Stimulated activated CD4-positive, alpha-beta T cell treated with anti-CD3 and anti-CD28 coated beads, Interleukin-1b, Interleukin-23, amount 100 ng/mL, for 4 hours (primary cell): ENCODE measurements at places on chromosomes 1 and 21.
A peak's percentile ranks its signal among the peaks of the same experiment; 100 is the strongest.

- DNase-seq = no peak
Observed at GRCh38 chr21:33455686-33456446, 23.9 kb downstream of the TMEM50B start.

- no peak for DNase-seq
Observed at GRCh38 chr1:37473431-37474045, 842 bp upstream of the ZC3H12A start.

GRCh38 chr1:201715351-201715750, 113.6 kb upstream of the IPO9 start:
- DNase-seq = no peak

GRCh38 chr1:100626397-100626796, 88.5 kb downstream of the GPR88 start:
- DNase-seq = no peak

DNA sequence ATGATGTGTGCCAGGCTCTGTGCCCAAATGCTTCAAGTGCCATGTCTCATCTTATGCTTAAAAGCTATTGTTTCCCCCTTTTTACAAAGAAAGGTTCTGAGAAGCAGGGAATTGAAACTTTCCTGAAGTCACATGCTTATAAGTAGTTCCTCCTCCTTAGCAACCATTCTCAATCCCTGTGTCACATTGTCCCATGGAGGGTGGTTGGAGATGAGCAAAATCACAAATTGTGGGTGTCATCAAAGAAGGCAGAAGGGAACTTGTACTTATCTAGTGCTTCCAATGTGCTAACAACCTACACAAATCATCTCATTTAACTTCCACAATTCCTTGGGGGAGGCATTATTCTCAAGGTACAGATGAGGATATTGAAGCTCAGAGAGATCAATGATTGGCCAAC, 10.1 kb upstream of the ERICH3 start:
- DNase-seq = no peak

DNA sequence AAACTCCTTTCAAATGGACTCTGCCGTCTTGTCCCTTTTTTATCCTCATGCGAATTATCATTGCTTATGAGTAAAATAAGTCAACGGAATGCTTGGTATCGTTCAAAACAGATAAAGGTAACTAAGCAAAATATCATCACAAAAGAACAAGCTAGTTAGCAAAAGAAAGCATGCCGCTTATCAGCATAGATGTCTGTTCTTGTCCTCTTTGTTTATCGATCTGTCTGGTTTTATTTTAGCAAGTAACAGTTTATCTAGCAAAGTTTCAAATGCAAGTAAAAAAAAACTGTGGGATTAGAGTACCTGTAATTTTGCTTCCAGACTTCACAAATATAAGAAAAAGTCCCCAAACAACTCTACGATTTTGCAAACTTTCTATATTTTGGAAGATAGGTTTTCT, 561.5 kb downstream of the USP25 start:
- no peak for DNase-seq

DNA sequence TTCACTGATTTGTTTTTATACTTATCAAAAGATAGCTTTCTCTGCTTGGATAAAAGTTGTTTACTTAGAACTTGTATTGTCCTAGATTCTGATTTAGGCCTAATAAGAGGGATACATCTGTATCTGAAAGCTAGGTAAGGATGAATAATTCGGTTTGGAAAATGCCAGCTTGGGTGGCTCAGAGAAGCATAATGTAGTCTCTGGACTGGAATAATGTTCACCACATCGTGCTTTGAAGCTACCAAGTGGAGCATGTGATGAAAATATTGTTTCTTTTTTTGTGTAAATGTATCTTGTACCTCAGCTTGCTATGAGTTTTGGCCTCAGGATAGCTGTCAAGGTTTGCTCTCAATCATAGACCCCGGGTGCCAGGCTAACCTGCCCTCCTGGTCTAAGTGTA, 49.2 kb downstream of the VPS13D start:
- DNase-seq = no peak

DNA sequence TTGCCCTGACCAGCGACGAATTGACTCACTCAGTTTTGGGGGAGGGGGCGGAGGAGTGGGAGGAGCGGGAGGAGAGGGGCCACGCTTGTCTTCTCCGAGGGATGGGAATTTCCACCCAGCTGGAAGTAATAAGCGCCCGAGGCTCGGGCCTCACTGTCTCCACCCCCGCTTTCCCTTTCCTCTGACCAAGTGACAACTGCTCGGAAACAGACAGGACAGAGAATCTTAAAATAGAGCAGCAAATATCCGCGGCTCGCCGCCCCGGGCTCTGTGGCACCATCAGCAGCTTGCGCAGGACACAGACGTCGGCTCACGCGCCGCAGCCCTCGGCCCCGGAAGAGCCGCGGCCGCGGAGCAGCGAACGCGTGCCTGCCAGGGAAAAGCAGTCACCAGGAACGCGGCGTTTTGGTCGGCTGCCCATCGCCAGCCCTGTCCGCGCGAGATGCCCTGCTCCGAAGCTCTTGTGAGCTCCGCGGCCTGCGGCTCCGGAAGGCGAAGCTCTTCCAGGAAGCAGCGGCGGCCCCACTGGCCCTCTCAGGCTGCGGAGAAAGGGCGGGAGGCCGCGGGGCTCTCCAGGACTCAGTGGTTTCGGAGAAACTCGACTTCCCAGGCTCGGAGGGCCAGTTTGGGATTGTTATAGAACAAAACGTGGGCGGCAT, 10.7 kb upstream of the RGS16 start:
- peak; percentile 52 for DNase-seq

DNA sequence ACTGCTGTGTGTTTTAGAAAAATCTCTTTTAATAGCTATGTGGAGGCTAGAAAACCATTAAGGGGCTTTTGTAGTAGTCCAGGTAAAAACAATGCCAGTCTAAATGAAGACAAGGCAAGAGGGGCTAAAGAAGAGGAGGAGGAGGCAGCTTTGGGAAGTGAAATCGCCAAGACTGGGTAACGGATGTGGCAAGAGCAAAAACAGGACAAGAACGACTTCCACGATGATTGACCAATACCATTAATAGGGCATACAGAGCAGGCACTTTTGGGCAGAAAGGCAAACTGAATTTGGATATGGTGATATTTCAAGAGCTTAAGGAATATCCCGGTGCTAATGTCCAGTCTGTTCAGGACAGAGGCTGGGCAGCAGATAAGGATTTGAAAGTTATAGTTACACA, 22.0 kb downstream of the COA6 start:
- DNase-seq = no peak

DNA sequence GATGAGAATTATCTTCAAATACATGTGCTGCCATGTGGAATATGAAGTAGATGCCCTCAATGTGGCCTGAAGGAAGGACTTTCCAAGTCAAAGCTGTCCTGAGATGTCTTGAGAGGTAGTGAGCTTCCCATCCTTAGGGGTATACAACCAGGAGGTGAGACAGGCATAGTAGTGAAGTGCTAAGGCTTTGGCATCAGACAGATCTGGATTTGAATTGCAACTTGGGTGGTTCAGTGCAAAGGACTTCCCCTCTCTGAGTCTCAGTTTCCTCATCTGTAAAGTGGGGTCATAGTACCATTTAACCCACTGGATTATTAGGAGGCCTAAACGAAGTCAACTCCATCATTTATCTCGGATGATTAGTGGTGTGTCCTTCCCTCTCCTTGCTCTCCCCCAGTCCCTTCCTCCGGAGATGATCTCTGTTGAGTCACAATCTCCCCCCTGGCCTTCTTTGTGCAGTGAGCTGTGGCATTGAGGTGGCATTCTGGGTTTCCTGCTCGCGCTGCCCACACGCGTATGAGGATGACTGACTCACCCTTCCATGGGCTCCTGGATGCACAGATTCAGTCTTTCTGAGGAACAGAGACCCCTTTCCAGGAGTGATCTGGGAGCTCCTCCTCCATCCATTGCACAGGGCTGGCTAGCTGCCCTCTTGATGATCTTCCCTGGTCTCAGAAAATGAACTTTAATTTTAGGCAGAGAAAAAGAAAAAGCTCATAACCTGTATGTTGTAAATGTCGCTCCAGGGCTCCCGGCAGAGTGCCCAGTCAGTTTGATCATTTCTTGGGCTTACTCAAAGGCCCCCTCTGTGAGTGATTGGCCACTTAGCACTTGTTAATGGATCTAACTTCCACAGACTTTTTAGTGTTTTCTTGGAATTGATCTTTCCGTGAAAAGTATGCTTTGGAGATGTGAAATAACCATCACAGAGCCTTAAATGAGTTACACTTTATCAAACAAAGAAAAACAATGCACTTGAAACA, 354.6 kb downstream of the PTPRU start:
- DNase-seq = no peak

GRCh38 chr1:229192031-229192430, 78.9 kb upstream of the RAB4A start:
- no peak for DNase-seq

DNA sequence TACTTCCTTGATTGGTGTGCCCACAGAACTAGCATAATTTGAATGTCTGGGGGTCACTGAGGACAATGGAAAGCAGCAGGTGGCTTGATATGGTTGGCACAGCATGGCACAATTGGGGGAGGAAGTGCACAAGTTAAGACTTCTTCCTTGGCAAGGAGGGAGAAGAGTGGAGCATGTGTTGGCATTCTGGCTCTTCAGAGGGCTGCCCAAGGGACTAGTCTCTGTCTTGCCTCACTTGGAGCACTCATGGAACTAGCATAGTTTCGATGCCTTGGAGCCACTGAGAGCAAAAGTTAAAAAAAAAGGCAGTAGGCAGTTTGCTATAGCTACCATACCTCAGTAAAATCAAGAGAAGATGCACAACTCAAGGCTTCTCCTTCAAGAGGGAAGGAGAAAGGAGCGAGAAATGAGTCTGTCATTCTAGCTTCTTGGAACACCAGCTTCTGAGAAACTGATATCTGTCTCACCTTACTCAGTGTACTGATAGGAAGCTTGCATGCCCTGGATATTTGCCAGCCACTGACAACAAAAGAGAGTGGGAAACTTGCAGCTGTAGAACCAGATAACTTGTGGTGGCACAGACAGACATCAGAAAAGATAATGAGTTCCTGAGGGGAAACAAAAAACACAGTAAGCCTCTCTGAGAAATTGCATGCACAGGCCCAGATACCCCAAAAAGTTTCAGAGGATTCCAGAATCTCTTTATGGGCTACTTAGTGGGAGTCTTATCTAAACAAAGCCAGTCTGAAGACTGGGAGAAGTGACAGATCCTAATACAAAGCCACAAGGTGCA, 207.5 kb upstream of the SAMSN1 start:
- no peak for DNase-seq

GRCh38 chr1:77394166-77394565, 112.3 kb downstream of the AK5 start:
- DNase-seq = no peak
